ENCODE measurements at places on chromosomes 1 and 21.

DNA sequence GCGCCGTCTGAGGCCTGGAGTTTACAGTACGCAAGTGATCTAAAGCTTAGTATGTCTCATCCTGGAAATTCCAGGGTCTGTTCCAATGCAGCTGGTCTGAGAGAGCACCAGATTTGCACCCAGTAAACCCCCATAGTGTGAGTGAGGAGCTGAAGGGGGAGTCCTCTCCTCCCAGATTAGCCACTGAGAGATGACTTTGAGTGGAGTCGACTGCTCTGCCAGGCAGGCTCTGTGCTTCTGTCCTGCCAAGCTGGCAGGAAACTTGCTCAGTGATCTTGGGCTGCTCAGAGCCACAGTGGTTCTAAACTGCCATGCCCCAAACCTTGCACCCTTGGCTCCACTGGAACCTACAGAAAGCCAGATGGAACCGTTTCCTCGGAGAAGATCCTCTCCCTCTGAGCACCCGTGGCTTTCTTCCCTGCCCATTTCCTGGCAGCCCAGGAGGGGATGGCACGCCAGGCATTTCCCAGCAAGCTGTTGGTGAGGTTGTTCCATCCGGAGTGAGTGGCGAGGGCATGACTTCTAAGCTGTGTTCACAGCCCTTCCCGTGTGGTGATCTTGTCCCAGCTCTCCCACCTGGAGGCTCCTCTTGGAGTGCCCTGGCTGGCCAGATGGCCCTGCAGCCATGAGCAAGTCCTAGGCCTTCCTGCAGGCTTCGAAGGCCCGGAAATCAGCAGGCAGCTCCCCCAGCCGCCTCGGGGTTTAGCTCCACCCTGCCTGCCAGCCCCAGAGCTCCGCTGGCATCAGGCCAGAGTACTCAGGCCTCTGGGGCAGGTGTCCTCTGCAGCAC lies 125.9 kb upstream of the VAMP3 start:
- DNase-seq, result peak; percentile 94

DNA sequence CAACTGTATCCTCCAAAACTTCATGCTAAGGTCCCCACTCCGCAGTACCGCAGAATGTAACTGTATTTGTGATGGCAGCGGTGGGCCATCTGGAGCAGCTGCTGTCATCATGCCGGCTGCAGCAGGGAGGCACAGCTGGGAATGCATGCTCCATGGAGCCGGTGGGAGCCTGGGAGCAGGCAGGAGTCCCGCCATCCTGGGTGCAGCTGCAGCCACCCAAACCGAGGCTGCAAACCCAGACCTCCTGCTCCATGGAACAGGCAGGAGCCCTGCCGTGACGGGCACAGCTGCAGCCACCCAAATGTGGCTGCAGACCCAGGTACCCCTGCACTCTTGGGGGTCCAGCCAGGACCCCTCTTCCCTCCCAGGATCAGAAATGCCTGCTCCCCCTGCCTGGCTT lies 80.3 kb downstream of the SCMH1 start:
- DNase-seq, result no peak

GRCh38 chr1:110591956-110592355 lies 14.2 kb downstream of the KCNA2 start:
- DNase-seq, result no peak

- DNase-seq, result peak; percentile 3
Observed at GRCh38 chr1:53367503-53368313, 39.8 kb upstream of the LRP8 start.

DNA sequence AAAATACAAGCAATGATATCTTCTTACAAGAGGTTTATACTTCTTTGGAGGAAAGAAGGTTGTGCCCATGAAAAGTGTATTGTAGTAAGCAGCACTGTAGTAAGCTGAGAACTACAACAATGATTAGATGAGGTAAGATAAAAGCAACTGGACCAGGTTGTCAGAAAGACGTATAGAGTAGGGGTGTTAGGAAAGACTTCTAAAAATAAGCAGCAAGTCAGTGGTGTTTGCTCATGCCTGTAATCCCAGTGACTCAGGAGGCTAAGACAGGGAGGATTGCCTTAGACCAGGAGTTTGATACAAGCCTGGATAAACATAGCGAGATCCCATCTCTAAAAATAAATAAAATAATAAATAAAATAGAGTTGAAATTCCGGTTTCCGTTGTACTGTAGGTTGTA lies 4.3 kb upstream of the OR10X1 start:
- DNase-seq, result no peak

- peak; percentile 46 for DNase-seq
Observed at GRCh38 chr1:77888081-77888780, at the start of gene NEXN. Gene NEXN (plus strand): TSS chr1:77888624. CDS start chr1:77916107, 27,483 bp downstream.

- DNase-seq, result no peak
Observed at GRCh38 chr1:64388336-64388735, 81.6 kb upstream of the CACHD1 start.

DNA sequence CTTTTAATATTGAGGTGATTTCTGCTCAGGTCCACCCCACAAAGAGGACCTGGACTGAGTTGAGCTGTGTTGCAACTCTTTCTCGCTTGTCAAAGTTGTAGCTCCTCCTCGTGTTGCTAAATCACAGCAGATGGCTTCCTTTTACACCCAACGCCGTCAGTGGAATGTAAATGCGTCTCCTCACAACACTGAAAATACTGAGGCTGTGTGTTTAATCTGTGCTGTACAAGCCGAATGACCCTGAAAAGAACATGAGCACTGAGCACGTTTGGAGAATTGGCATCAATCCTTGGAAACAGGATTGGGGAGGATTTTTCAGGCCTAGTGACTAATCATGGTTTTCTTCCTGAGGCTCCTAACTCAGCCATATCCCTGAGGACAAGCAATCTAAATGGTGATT lies 196.0 kb downstream of the CRB1 start:
- peak; percentile 98 for DNase-seq

- no peak for DNase-seq
Observed at GRCh38 chr1:53747841-53748240, 8.9 kb upstream of the GLIS1 start.

- no peak for DNase-seq
Observed at GRCh38 chr1:147665521-147665920, 4.8 kb downstream of the ACP6 start.

- no peak for DNase-seq
Observed at GRCh38 chr1:6777813-6778212, 7.4 kb upstream of the CAMTA1 start.

- peak; percentile 37 for DNase-seq
Observed at GRCh38 chr1:225603538-225604354, 49.2 kb downstream of the ENAH start.

- DNase-seq, result peak; percentile 89
Observed at GRCh38 chr1:166839600-166840308, 479 bp downstream of the POGK start.

Measured in NCI-H69 (cell line).